SJSA1 (cell line): ENCODE measurements at places on chromosomes 6 and 20.

DNA sequence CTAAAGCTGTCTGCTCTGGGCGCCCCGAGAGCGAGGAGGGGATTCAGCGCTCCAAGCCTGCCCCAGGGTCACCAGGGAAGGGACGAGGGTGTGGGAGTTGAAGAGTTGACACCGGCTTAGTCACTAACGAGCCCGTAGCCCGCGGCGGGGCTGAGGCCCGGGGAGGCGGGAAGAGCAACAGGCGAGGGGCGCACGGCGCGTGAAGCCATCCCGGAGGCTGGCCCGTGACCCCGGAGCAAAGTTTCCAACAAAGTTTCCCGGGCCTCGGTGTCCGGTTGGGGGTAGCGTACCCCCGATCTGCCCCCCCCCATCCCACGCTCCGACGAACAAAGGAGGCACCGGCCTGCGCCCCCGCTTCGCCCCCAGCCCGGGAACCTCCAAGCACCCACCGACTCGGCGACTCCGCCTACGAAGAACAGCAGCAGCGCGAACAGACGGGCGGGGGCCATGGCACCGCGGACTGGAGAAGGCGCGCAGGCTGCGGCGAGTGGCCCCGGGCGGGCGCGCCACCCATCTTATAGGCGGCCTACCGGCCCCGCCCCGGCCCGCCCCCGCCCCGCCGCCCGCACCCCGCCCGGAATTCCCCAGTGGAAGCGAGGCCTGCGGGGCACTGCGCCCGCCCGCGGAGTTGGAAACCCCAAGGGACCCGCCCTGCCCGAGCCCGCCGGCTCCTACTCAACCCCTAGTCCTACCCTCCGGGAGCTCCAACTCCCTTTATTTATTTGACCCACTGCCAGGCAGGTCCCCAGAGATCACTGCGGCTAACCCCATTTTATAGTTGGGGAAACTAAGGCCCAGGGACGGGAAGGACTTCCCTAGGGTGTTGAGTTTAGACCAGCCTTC is at the start of gene SDC4:
SDC4 (minus strand) TSS at position 489 of the 843 bp plus-strand sequence; CDS start at position 449, 40 bp downstream.
- DNase-seq = peak; percentile 88

DNA sequence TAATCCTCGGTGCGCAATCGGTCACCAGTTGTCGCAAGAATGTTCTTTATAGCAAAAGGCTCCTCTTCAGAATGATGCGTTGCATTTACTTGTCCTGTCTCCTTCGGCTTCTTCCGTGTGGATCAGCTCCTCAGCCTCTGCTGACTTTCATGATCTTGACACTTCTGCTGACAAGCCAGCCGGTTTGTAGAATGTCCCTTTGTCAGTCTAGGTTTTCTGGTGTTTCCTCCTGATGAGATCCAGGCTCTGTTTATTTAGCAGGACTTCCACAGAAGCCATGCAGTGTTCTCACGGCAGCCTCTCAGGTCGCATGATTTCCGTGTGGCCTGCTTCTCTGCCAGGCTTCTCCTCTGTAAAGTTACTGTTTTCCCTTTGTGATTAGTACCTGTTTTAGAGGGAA is 66.9 kb downstream of the STX11 start:
- no peak for DNase-seq

DNA sequence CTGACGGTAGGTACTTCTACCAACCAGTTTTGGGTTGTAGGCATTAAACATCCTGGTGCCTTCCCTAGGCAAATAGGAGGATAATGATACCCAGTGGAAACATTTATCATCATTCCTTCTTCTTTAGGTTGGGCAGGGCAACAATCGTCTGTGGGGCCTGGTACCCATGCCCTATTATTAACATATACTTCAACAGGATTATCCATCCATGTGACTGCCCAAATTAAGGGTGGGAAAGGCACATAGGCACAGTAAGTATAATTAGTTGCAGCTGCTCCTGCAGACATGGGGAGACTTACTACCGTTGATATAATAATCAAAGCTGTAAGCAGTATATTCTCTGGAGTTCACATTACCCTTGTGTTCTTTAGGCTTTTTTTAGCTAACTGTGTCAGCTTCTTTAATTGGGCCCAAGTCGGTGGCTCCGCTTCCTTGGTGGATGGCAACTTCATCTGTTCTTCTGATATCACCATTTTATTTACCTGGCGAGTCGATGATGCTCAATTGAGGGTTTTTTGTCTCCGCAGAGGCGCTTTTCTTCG is 16.8 kb downstream of the RPL7L1 start:
- no peak for DNase-seq

- no peak for DNase-seq
Measured at GRCh38 chr6:105645958-105646357, 243.1 kb upstream of the PREP start.
